ENCODE measurements at places on chromosomes 16 and 17.

DNA sequence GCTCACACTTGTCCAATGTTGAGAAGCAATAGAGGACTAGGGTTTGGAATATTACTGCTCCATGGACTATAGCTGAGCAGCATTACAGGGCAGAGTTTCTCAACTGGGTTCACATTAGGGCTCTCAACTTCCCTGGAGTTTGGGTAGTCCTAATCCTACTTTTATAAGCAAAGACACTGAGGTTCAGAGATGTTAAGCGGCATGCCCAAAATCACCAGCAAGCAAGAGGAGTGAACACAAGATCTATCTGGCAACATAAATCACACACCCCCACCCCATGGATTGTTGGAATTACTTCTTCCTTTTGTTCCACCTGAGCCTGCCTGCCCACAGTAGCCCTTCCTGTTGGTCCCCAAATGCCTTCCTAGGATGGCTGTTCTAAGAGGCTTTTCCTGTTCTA is 5.2 kb downstream of the TSNAXIP1 start:
- DNase-seq, result no peak

- DNase-seq, result no peak
Measured at GRCh38 chr17:7249830-7250229, 1.7 kb downstream of the CTDNEP1 start.

DNA sequence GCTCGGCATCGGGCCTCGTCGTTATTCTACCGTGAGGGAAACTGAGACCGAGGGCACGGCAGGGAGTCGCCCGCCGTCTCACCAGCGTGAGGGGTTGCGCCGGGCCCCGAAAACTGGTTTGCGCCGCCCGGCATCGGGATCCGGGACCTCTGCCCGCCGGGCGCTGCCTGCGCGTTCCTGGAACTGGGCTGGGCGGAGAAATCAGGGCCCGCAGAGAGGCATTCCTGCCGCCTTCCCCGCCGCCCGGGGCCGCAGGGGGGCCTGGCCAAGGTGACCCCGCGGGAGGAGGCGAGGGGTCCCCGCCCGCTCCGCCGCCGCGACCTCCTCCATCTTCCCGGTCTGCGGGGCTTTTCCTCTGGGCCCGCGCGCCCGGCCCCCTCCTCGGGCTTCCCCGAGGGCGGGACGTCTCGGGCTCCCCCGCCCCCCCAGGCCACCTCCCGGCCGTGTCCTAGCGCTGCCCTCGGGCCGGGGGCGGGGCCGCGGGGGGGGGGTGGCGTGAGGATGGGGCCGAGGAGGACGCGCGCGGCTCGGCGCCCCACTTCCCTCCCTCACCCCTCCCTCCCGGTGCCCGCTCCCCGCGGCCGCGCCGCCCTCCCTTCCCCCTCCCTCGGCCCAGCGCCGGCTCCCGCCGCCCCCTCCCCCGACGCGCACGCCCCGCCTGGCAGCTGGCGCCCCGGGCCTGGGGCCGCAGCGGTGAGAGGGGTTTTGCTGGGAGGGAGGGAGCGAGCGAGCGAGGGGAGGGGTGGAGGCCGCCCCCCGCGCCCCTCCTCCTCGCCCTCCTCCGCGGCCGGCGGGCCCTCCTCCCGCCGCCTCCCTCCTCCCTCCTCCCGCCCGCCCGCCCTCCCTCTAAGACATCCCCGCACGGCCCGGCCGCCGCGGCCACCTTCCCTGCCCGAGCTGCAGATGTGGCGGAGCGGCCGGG is at the start of gene GLIS2:
Gene GLIS2, plus strand, starts transcription at position 882 of the 922 bp plus-strand sequence. CDS start 16,214 bp downstream, outside the sequence.
- peak; percentile 94 for DNase-seq

- DNase-seq, result no peak
Measured at GRCh38 chr17:18119938-18120337, 11.4 kb downstream of the MYO15A start.

- no peak for DNase-seq
Measured at GRCh38 chr16:64712026-64712425, 409.8 kb downstream of the CDH11 start.

DNA sequence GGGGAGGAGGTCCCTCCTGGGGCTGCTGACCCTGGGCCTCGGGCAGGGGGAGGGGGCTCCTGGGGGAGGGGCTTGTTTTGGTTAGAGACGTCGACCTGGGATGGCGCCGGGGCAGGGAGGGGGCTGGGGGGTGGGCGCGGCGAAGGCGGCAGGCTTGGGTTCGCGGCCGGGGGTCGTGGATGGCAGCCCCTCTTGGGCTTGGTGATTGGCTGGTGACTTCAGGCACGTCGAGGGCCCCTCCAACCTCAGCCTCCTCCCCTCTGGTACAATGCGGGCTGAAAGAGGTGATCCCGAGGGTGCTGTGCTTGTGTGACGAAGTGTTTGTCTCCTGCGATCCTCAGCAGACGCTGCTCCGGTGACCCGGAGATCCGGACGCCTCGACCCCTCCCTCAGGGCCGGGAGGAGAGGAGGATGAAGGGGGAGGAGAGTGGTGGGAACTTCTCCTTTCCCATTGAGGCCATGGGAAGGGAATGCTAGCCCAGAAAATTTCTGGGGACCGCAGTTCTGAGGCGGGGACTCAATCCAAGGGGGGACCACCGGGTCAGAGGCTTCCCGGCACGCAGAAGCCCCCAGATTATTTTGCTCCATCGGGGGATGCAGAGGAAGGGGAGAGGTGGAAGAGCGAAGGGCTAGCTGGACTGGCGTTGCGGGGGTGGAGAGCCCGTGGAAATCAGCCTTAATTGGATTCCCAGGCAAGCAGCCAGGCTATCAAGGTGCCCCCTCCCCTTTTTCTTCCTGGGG is 43.9 kb downstream of the RAI1 start:
- no peak for DNase-seq

GRCh38 chr17:56144223-56144622 is 9.1 kb upstream of the ANKFN1 start:
- DNase-seq, result no peak

GRCh38 chr16:70706948-70707465 is 21.2 kb upstream of the MTSS2 start:
- DNase-seq, result peak; percentile 61

- no peak for DNase-seq
Measured at GRCh38 chr17:34222722-34223497, 32.2 kb upstream of the CCL2 start.

- no peak for DNase-seq
Measured at GRCh38 chr17:21253646-21254441, 634 bp upstream of the NATD1 start.

- DNase-seq, result no peak
Measured at GRCh38 chr17:29115435-29115834, 64.8 kb downstream of the MYO18A start.

- DNase-seq, result peak; percentile 52
Measured at GRCh38 chr16:4847774-4848587, 700 bp downstream of the UBN1 start.

GRCh38 chr16:8850279-8850885 is 18.4 kb downstream of the CARHSP1 start:
- DNase-seq, result peak; percentile 78

DNA sequence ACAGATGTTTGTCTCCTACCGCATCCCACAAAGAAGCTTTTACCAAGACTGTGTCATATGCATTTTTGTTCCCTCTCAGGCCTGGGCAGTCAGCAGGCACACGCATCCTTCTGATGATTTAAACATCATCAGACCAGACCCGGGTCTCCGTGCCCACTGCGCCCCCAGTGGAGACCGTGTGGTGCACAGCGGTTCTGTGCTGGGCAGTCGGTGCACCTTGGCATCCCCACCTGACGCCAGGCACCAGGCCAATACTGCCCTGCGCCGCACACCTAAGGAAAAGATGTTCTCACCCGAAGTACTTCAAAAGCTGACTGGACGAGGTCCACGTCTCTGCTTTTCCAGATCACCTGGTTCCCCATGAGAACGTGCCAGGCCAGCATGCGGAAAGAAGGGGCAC is 10.6 kb upstream of the PLD6 start:
- DNase-seq, result no peak

GRCh38 chr17:32191306-32191705 is 49.0 kb downstream of the RHOT1 start:
- peak; percentile 20 for DNase-seq

- no peak for DNase-seq
Measured at GRCh38 chr17:66664336-66664735, 170.6 kb upstream of the CACNG5 start.

DNA sequence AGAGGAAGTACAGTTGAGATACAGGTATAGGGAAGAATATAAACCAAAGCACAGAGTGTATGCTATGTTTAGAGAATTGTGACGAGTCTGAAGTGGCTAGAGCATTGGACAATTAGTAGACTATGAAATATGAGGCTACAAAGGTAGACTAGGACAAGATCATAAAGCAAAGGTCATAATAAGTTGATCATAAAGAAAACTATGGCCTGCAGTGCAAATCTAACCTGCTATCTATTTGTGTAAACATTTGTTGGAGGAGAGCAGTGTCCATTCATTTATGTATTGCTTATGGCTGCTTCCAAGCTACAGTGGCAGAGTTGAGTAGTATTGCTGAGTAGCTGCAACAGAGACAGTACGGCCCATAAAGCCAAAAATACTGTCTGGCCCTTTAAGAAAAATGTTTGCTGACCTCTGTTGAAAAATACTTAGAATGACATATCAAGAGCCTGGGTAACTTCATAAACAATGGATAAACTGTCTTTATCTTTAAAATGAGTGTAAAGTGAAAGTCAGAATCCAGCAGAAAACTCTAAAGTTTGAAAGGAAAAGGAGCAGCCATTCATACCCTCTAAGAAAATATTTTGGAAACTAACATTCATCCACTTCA is 14.5 kb upstream of the OR1E2 start:
- no peak for DNase-seq

- DNase-seq, result no peak
Measured at GRCh38 chr16:54165174-54165911, 121.2 kb downstream of the IRX3 start.

- DNase-seq, result no peak
Measured at GRCh38 chr16:47113130-47113529, 30.6 kb downstream of the NETO2 start.

DNA sequence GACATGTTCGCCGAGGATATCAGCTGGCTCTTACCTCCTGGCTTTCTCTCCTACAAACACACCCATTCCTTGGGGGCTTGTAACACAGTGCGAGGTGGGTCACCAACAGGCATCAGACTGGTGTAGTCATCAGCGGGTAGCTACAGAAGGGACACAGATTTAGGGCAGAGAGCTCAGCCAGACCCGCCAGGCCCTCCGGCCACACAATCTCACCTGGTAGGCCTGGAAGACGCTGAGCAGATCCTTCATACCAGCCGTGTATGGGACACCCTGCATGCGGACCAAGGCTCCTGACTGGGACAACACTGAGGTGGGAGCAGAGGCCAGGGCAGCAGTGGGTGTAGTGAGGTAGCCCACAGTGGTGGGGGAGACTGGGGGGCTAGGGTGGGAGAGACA is 5.8 kb downstream of the ESRP2 start:
- DNase-seq, result no peak

DNA sequence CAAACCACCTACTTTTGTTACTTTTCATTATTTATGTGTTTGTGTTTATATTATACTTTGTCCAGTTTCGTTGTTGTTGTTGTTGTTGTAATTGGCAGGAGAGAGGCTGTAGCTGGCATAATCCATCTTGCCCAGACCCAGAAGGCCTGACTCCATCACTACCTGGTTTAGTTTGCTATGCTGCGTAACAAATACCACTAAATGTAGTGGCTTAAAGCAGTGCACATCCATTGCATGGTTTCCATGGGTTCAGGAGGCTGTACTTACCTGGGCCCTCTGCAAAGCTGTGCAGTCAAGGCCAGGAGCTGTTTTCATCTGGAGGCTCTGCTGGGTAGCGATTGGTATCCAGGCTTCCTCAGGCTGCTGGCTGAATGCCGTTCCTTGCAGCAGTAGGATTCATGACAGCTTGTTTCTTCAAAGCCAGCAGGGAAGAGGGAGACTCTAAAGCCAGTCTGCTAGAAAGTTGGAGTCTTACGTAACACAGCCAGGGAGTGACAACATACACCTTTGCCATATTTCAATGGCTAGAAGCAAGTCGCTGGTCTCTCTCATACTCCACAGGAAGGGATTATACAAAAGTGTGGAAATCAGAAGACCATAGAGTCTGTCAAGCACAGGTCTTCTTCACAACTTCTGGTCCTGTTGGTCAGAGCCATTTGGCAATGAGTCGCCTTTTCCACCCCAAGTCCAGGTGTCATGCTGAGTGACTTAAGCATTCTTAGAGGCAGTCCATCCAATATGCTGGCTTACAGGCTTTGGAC is 41.1 kb downstream of the TNRC6C start:
- peak; percentile 20 for DNase-seq

DNA sequence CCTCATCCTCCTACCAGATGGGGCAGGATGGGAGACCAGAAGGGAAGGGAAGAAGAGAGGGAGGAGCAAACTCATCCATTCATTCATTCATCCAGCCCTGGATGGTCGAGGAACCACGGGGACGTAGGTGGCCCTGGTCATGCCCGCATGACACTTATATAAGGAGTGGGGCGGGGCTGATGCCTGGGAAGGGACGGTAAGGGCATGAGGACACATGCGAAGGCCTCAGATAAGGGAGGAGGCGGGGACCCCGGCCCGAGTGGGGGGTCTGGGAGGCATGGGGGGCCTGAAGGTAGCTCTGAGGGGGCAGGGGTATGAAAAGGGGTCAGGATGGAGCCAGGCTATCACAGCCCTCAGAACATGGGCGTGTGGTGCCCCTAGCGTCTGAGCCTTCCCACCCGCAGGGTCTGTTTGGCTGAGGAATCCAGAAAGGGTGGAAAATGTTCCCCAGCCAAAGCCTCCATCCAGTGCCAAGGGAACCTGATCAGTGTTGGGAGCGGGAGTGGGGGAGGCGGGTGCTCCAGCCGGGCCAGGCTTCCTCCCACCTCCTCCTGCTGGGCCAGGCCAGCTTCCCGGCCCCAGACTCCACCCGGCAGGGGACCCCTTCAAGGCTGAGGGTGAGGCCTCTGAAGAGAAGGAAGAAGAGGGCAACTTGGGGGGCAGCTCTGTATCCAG is 17.6 kb upstream of the CD79B start:
- no peak for DNase-seq

DNA sequence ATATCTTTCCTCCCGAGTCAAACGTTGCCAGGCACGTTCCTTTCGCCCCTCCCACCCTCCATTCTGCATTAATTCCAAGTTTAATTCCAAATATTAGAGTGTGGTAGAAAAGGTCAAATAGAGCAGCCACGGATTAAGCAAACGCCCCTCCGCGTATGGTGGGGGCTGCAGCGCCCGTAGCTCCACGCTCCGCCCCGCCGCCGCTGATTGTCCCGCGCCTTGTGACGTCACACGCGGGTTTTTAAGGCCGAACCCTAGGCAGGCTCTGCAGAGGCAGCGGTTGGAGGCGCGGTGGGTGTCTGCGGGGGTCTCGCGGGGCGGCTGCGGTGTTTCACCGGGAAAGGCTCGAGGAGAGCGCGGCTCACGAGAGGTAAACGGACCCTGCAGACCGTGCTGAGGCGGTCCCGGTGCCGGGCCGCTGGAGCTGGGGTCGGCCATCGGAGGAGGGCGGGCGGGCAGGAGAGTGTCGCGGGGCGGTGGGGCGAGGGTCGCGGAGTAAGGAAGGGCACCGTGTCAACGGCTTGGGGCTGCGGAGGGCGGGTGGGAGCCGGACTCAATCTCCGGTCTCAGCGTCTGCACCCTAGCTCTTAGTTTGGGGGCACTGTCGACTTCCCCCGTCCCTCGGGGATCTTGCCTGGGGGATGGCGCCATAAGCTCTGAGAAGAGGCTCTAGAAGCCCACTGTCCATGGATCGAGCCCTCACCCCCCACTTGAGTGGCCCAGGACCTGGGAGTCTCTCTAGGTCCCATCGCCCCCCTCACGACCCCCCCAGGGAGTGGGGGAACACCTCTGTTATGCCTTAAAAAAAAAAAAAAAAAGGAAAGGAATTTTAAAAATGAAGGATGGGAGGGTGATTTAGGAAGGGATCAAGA is at the start of gene ARL4D:
Gene ARL4D, plus strand, starts transcription at position 270 of the 872 bp plus-strand sequence. CDS start 740 bp downstream, outside the sequence.
- peak; percentile 88 for DNase-seq

Measured in AG20443 (cell line).